ENCODE measurements at places on chromosomes 5 and 9. TPM values are rescaled to one million over a fixed set of nuclear protein-coding genes. Genes with fewer than 3 reads are reported as not detected.

GRCh38 chr9:18877984-18878383 lies 155.0 kb downstream of the SAXO1 start:
- no peak overlapping the region for H3K27ac ChIP-seq
- peaks cover 4% of the 10 kb centered on the region for H3K27me3 ChIP-seq
- H3K4me3 ChIP-seq, result no peak overlapping the region
- no peaks in the 10 kb centered on the region for H3K4me1 ChIP-seq

- H3K4me1 ChIP-seq, result no peaks in the 10 kb centered on the region
- H3K27ac ChIP-seq, result no peak overlapping the region
- no peaks in the 10 kb centered on the region for H3K27me3 ChIP-seq
- H3K36me3 ChIP-seq, result no peaks in the 10 kb centered on the region
- no peak for DNase-seq
Measured at GRCh38 chr9:18756712-18757125, 276.3 kb downstream of the SAXO1 start.

DNA sequence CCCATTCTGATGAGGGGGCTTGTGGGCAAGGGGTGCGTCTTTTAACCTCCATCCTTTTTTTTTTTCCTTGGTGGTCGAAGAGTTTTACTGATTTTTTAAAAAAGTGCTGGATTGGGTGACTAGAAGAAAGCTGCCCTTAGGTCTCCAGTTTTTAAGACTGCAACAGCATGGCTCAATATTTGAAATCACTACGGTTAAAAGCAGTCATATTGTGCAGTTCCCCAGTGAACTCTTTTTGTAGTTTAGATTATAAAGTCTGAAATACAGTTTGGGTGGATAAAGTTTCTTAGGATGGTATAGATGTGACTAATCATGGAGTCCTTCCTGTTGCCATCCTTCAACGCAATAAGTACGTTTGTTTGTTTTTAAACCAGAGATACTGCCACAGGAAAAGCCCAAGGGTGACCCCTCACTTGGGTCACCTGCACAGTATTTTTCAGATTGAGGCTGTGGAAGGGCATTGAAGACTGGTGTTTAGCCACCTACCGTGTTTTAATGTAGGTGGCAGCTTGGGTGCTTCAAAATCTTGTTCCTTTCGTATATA lies 520 bp upstream of the DHFR start:
- no peak for DNase-seq
- H3K36me3 ChIP-seq, result peaks cover 45% of the 10 kb centered on the region
- H3K4me1 ChIP-seq, result peaks cover 22% of the 10 kb centered on the region
- no peaks in the 10 kb centered on the region for H3K27me3 ChIP-seq
- H3K27ac ChIP-seq, result peak overlapping the region; percentile 93
- peak overlapping the region; percentile 82 for H3K4me3 ChIP-seq

DNA sequence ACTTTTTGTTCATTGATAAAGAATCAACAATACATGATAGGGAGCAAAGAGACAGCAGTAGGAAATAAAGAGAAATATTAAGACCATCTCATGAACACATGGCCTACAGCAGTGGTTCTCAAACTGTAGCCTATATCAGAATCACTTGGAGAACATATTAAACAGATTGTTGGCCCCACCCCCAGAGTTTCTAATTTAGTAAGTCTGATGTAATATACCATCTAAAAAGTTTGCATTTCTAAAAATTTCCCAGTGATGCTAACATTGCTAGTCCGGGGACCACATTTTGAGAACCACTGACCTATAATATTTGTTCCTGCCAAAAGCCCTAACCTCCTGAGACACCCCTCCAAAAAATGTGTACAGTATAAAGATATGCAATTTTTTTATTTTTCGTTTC lies 306.2 kb upstream of the NREP start:
- no peaks in the 10 kb centered on the region for H3K27me3 ChIP-seq
- H3K27ac ChIP-seq, result no peak overlapping the region
- DNase-seq, result no peak

DNA sequence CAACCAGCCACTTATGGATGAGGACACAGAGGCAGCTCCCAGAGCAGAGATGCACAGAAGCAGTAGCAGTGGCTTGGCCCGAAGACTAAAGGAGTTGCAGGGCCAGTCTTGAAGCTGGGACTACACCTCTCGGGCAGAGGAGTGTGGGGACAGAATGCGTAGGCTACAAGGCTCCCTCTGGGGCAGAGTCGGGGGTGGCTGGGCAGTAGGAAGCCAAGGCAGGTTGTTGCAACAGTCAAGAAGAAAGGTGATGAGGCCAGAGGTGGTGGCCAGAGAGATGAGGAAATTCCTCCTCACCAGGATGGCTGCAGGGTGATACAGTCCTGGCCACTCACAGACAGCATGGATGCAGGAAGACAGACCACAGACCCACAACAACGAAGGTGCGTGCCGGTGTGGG lies 4.9 kb upstream of the N4BP3 start:
- H3K4me1 ChIP-seq, result peaks cover 4% of the 10 kb centered on the region
- no peak for DNase-seq
- H3K27me3 ChIP-seq, result no peaks in the 10 kb centered on the region
- H3K27ac ChIP-seq, result no peak overlapping the region
- H3K36me3 ChIP-seq, result no peaks in the 10 kb centered on the region

GRCh38 chr5:93096561-93096960 lies 484.5 kb downstream of the NR2F1-AS1 start:
- no peaks in the 10 kb centered on the region for H3K27me3 ChIP-seq
- no peak for DNase-seq
- H3K27ac ChIP-seq, result no peak overlapping the region
- H3K36me3 ChIP-seq, result no peaks in the 10 kb centered on the region

DNA sequence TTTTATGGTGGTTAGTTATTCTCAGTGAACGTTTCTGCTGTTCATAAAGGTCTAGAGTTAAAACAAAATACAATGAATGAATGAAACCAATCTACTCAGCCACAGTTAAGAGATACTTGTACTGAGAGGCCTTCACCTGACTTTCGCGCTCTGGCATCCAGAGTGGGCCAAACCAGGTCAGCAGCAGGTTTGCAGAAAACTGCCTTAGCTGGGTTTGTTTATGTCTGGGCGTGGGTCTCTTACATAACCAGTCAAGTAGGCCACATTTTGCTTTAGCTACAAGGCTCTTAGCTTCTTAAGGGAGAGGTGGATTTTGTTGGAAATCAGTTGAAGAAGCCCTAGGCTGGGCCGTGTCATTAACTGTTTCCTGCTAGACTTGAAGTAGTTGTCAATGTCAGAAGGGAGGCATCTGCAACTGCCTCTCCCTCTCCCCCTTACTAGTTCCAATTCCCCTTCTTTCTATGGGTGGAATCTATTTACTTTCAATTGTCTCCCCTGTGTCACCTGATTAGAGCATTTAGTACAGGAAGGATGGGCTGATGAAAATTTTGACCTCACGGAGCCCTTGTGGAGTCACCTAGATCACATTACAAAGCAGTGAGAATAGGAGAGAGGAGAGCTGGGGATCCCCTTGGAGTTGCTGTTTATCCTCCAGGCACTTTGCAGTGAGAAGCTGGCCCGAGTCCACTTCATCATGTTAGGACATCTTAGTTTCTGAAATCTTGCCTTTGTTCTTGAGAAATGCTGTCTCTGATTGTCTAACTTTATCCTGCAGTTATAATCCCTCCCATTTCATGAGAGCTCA lies 200.5 kb downstream of the ARHGEF28 start:
- no peak overlapping the region for H3K27ac ChIP-seq
- H3K4me3 ChIP-seq, result no peak overlapping the region
- H3K27me3 ChIP-seq, result peaks cover 3% of the 10 kb centered on the region
- no peaks in the 10 kb centered on the region for H3K36me3 ChIP-seq
- H3K4me1 ChIP-seq, result no peaks in the 10 kb centered on the region
- no peak for DNase-seq

GRCh38 chr5:95704150-95704549 lies 21.4 kb upstream of the SPATA9 start:
- H3K4me1 ChIP-seq, result no peaks in the 10 kb centered on the region
- no peak for DNase-seq
- no peaks in the 10 kb centered on the region for H3K36me3 ChIP-seq
- peaks cover 6% of the 10 kb centered on the region for H3K27me3 ChIP-seq
- H3K4me3 ChIP-seq, result no peak overlapping the region
- H3K27ac ChIP-seq, result no peak overlapping the region

- no peaks in the 10 kb centered on the region for H3K27me3 ChIP-seq
- no peaks in the 10 kb centered on the region for H3K4me1 ChIP-seq
- H3K36me3 ChIP-seq, result peaks cover 35% of the 10 kb centered on the region
- H3K4me3 ChIP-seq, result no peak overlapping the region
- no peak overlapping the region for H3K27ac ChIP-seq
- DNase-seq, result no peak
Measured at GRCh38 chr9:7139886-7140285, 382.1 kb downstream of the KDM4C start.

Gene PRRX2
- total RNA-seq, result 0.58 TPM

Gene ZNF169
- 6.0 TPM for total RNA-seq

Gene NUTM2F
- total RNA-seq, result not detected

Gene DDX46
- 68.0 TPM for total RNA-seq

Gene HAPLN1
- total RNA-seq, result not detected
